ENCODE measurements at places on chromosomes 2 and 18. TPM values are rescaled to one million over a fixed set of nuclear protein-coding genes. Genes with fewer than 3 reads are reported as not detected.

Gene CAPN14
- total RNA-seq: 0.32 TPM

- no peak for DNase-seq
Measured at GRCh38 chr2:85237849-85238565, 89.8 kb downstream of the TGOLN2 start.

DNA sequence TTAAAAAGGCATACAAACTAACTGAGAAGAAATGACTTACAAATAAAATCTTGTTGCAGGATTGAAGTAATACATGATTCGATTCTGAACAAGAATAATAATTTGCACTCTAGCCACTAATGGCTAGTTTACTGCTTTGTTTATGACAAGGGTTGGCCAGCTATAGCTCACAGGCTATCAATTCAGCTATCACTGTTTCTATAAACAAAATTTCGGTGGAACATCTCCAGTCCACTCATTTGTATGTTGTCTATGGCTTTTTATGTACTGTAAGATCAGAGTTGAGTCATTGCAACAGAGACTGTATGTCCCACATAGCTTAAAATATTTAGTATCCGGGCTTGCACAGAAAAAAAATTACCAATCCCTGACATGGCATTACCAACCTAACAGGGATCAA is 543.7 kb upstream of the CNTNAP5 start:
- no peak for DNase-seq

DNA sequence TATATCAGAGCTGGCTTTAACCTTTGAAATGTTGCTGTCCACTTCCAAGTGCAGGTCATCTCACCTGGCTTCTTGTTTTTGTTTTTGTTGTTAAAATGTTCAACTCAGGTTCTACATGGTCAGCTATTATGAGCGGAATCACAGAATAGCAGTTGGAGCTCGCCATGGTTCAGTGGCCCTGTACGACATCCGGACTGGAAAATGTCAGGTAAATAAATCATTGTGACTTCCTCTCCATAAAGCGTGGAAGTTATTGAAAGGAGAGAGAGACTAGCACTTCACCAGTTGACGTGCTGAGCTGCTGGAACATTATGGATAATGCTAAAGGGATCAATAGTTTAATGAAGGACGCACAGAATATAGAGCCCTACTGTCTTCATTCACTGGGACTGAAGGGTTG is 184.6 kb upstream of the BOD1L2 start:
- no peak for DNase-seq

Measured in Right ventricle myocardium superior (tissue), 1 donor.